ENCODE measurements at places on chromosomes 3 and 15. TPM values are rescaled to one million over a fixed set of nuclear protein-coding genes. Genes with fewer than 3 reads are reported as not detected.

DNA sequence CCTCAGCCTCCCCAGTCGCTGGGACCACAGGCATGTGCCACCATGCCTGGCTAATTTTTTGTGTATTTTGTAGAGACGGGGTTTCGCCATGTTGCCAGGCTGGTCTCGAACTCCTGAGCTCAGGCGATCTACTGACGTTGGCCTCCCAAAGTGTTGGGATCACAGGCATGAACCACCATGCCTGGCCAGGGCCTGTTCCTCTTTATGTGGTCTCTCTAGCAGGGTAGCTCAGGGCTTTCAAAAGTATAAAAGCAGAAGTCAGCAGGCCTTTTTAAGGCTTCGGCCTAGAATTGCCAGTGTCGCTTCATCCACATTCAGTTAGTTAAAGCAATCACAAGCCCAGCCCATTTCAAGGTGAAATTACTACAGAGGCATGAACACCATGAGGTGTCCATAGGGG, 7.6 kb downstream of the VHL start:
- DNase-seq: no peak

DNA sequence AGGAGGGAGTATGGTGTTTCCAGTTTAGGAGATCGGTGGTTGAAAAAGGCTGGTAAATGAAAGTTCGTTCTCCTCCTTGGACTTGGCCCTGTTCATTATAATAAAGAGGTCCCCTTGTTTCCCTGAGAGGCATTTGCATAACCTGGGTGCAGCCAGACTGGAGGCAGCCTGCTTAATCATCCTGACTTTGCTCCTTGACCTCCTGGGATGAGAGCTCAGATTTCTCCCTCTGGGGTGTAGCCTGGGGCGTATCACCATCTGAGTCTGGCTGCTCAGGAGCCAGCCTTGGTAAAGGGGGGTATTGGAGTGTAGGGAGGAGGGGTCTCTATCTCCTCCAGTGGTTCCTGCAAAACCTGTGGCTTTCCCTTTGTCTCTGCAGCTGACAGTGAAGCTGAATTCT, 21.3 kb upstream of the ACAD9 start:
- no peak for DNase-seq

DNA sequence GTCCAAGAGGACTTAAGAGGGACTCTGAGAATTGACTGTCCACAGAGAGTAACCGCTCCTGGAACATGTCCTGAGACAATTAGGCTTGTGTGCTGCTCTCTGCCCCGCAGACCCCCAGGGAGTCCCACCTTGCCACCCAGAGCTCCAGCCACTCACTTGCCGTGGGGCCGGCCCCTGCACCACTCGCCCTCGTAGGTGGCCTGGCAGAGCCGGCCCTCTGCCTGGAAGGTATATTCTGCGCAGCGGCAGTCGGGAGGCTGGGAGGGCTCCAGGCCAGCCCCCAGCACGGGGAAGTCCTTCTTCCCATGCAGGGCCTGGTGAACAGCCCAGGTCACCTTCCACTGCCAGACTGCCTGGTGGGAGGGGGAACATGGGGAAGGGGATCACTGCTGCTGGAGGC, 10.5 kb downstream of the ALS2CL start:
- DNase-seq: no peak

GRCh38 chr15:56891852-56892440, 26.5 kb upstream of the TCF12 start:
- DNase-seq: no peak

The MCTP2 gene
- polyA plus RNA-seq: 22.3 TPM

GRCh38 chr3:170536712-170537111, 49.2 kb downstream of the SLC7A14 start:
- DNase-seq: no peak

DNA sequence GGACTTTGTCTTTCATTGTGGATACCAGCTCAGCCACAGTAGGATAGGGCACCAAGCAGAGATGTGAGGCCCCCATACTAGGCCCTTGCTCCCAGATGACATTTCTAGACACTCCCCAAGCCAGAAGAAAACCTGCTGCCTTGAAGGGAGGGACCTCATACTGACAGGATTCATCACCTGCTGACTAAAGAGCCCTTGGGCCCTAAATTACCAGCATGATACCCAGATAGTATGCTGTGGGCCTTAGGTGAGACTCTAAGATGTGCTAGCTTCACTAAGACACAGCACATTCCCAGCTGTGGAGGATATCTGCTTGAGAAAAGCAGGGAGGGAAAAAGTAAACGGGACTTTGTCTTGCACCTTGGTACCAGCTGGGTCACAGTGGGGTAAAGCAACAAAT, 324.0 kb downstream of the TBL1XR1 start:
- DNase-seq: no peak

GRCh38 chr15:29514926-29515325, 245.3 kb upstream of the NSMCE3 start:
- no peak for DNase-seq

- peak; percentile 53 for DNase-seq
Measured at GRCh38 chr15:78004919-78005634, 72.4 kb downstream of the TBC1D2B start.

GRCh38 chr3:138412821-138413551, 21.4 kb upstream of the ESYT3 start:
- no peak for DNase-seq

The CHP1 gene
- polyA plus RNA-seq: 66.7 TPM

- no peak for DNase-seq
Measured at GRCh38 chr15:82681371-82681770, 28.3 kb downstream of the AP3B2 start.

The CHAC1 gene
- 2.4 TPM for polyA plus RNA-seq

- DNase-seq: no peak
Measured at GRCh38 chr3:143266927-143267326, 147.4 kb downstream of the CHST2 start.

DNA sequence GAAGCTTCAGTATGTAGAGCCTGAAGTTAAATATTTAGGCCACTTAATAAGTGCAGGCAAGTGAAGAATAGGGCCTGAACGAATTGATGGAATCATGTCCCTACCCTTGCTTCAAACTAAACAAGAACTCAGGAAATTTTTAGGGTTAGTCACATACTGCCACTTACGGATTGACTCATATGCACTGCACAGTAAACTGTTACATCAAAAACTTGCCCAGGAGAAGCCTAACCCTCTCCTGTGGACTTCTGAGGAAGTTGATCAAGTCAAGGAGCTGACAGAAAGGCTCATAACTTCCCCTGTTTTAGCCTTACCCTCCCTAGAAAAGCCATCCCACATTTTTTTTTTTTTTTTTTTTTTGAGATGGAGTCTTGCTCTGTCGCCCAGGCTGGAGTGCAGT, 20.6 kb upstream of the KBTBD12 start:
- DNase-seq: no peak

The TRIM42 gene
- not detected for polyA plus RNA-seq

DNA sequence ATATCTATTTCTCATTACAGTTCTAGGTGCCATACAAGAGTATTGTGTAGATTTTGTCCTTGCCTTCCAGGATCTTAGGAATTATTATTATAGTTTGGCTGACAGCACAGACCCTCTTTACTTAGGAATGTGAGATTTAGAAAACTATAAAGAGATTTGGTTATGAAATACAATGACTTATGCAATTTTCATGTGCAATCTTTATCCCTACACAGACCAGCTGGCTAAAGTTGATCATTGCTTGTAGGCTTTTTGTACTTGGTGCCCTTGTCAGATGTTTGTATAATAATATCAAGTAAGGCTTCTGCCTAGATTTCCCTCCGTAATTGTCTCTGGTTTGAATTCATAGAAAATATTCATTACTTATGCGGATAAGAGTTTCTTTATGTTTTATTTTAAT, 174.5 kb upstream of the GAP43 start:
- DNase-seq: no peak

DNA sequence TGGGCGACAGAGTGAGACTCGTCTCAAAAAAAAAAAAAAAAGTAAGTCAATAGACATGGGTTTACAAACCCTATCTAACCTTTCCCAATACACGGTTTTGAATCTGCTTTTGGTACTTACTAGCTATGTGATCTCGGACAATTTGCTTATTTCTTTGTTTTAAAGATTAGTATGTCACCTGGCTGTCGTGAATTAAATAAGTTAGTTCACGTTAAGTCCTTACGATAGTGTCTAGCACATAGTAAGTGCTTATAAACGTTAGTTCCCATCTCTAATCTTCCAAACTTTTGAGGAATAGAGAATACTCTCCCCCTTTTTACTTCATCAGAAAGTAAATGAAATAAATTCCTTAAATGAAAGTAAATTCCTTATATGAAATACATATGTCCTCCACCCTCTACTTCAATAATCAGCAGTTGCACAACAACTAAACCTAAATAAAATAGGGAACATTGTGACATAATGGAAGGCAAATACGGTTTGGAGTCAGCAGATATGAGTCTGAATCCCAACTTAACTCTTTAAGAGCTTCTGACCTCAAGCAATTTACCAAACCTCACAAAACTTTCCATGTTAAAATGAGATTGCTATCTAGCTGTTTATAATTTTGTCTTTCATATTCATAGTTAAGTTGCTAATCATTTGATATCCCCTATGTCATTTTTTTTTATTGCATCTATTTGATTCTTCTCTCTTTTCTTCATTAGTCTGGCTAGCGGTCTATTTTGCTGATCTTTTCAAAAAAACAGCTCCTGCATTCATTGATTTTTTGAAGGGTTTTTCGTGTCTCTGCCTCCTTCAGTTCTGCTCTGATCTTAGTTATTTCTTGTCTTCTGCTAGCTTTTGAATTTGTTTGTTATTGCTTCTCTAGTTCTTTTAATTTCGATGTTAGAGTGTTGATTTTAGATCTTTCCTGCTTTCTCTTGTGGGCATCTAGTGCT, 134.6 kb downstream of the PEAK1 start:
- DNase-seq: no peak

- no peak for DNase-seq
Measured at GRCh38 chr3:177177749-177178221, 19.5 kb downstream of the TBL1XR1 start.

- DNase-seq: no peak
Measured at GRCh38 chr3:21804330-21804729, 53.3 kb upstream of the ZNF385D start.

The IL17RE gene
- polyA plus RNA-seq: 18.6 TPM

All from left kidney (tissue), 8 donors.